ENCODE measurements at places on chromosomes 3 and 15.

DNA sequence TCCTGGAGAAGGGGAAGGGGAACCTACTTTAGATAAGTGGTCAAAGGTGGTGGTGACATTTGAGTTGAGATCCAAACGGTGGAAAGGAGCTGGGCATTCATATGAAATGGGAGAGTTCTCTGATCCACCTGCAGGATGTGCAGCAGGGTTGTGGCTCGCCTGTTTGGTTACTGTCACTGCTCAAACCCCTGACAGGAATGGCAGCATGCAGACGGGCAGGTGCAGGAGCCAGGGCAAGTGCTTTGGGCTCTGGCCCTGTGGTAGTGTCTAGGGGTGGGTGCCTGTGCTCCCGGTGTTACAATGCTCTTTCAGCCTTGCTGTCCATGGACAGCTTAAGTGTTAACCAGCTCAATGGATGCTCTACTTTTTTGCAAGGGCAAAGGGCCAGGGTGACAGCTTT, 18.5 kb downstream of the PAQR9 start:
- DNase-seq: no peak

DNA sequence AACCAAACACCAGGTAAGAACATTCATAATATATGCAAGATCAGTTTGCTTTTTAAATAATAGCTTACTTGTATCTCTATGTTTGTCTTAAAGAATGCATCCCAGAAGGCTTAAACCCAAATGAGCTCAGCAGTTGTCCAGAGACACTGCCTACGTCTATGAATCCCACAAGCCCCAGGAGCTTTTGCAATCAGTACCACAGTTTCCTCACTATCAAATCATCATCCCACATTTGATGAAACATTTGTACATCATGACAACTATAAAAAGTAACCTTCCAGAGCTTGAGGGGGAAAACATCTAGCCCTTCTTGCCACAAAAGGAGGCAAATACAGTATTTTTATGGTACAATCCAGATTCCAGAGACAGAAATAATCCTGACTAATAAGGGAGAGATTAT, 63.7 kb downstream of the ATP8B4 start:
- no peak for DNase-seq

DNA sequence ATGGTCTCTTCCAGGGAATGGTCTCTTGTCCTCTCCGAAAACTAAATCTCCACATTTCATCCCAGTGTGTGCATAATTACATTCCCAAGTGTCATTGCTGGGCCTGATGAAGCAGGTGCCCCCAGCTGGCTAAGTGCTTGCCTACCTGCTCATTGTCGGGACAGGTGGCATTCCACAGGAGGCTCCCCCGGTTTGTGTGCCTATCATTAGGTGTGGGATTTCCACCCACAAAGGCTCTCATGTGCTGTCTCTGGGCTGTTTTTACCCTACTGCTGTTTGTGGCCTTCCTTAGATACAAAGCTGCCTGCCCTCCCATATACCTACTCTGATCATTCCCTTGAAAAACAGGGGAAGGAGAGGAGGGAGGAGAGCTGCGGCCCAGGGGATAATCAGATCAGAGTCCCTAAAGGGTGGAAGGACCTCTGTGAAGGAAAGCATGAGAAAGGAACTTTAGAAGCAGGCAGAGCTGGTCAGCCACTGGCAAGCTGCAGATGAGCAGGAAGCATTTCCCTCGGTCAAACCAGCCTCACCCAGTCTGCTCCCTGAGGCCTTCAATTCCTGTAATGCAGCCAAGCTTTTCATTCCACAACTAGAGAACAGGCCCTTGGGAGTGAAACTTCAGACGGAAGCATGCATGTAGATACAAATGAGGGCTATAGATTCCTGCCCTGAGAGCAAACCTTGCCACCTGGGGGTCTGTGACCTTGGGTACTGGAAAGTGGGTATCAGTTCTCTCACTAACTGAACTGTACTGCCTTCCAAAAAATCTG, 60.7 kb upstream of the HEG1 start:
- peak; percentile 92 for DNase-seq

DNA sequence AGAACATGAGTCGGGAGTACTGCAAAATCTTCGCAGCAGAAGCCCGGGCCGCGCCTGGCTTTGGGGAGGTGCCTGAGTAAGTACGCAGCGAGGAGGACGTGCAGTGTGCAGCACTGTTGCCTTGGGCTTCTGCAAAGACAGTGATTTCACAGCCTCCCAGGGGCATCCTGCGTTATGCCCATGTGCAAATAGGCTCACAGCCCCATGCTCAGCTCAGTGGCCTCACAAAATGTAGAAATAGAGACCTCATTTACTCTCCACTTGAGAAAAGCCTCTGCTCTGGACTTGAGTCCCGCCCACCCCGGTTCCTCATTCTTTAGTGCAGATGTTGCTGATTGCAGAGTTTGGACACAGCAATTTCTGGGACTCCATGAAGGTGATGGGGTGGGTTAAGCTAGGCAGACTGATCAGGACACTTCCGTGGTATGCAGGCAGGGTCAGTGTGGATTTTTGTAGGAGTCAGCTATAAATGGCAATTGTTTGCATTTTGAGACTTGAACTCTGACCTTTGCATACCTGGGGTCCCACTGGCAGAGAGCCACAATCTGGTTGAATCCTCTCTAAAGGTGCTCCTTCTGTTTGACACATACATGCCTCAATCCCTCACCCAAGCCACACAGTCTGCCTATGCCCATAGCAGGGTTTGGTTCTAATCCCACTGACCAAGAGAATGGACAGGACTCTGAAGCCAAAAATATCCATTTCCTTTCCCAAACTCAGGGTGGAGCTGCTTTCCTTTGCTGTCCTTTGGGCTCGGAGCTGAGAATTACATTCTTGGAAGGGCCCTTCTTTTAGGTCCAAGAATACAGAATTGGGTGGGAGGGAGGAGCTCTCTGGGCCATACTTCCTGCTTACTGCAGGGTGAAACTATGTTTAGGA, 20.7 kb upstream of the SLC28A1 start:
- no peak for DNase-seq

DNA sequence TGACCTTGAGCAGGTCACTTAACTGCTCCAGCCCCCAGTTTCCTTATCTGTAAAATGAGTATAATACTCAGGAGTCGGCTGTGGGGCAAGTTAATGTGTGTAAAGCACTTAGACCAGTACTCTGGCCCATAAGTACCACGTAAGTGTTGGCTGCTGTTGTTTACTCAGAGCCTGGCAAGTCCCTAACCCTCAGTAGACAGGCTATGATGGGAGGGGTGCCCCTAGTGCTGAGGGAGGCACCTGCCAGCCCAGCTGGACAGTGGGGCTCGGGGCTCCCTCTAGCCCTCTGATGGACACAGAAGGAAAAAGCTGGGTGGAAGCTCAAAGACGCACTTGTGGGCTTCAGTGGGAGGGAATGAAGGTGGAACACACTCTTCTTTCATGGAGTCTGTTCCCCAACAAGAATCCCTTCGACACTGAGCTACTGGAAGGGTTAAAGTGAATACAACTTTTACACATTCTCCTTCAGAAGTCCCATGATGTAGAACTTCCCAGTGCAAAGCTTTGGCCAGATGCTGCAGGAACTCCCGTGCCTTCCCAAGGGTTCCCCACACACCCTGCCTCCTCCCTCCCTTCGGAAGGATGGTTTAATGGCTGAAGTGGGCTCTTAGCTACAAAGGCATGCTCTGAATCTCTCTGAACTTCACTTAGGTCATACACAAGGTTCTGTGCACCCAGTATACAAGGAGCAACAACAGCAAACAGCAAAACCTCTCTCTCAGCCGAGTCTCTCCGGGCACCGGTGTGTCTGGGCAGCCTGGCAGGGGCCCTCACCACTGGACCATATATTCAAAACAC, 25.4 kb downstream of the TMEM44 start:
- no peak for DNase-seq

GRCh38 chr15:61936528-61937195, 123.6 kb downstream of the VPS13C start:
- DNase-seq: no peak

DNA sequence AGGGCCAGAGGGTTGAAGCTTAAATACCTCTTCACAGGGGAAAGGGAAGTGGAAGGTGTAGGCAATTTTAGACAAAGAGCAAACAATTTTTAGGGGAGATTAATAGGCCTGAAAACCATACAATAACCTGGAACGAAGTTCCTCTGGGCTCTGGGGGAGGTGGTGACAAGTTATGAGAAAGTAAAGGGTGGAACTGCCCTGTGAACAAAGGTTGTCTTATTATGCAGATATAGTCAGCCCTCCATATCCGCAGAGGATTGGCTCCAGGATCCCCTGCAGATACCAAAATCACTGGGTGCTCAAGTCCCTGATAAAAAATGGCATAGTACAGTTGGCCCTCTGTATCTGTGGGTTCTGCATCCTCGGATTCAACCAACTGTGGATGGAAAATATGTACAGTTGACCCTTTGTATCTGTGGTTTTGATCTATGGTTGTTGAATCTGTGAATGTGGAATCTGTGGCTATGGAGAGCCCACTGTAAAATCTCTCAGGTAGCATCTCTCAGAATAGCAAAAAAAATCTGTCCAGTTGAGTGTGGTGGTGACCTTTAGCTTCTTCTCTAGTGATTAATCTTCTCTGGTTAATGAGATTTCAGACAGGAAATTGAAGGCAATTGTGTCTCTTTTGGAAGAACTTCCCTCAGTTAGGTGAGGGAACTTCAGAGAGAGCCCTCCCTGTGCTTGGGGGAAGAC, 40.2 kb downstream of the CLEC3B start:
- DNase-seq: no peak

All from kidney glomerular epithelial cell (primary cell).